ENCODE measurements at places on chromosomes 5 and 9.

GRCh38 chr9:83920469-83920926 lies 734 bp downstream of the KIF27 start:
- DNase-seq: no peak

DNA sequence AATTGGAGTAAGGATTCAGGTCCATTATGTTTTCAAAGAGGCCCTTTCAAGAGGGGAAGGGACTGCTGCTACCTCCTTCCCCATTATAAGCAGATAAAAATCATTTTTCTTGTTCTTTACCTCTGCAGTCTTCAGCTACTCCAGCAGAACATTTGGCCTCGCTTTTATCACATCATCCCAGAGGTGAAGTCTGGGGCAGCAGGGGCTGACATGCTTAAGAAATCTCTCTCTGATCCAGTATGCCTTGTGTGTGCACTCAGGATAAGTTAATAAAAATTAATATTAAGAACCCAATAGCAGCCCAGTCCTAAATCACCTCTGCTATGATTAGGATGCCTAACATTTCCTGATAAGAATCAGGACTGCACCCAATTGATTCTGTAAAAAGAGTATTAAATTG lies 306.9 kb upstream of the NREP start:
- DNase-seq: no peak

DNA sequence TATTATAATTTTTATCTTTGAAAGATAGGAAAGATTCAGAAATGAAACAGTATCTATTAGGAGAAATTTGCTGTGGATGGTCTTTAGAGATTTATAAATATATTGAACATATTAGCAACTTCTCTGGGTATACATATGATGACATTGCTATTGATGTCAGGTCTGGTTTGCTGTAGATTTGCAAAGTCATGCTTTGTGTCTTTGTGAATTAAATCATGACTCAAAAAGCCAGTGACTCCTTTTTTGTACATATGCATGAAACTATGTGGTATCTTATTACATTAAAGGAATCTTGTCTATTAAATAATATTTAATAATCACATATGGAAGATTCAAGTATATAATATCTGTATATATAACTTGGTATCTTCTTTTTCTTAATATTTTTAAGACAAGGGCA lies 141.9 kb downstream of the ST8SIA4 start:
- DNase-seq: peak; percentile 45

- DNase-seq: no peak
These were observed 33.4 kb downstream of the PRRC1 start for GRCh38 chr5:127550652-127551409.

GRCh38 chr9:114462791-114463190 lies 42.5 kb downstream of the WHRN start:
- no peak for DNase-seq

- no peak for DNase-seq
These were observed 800 bp upstream of the KCNN2 start for GRCh38 chr5:114360816-114361723.

- DNase-seq: peak; percentile 61
These were observed 9.1 kb downstream of the PDCL start for GRCh38 chr9:122819326-122819725.

DNA sequence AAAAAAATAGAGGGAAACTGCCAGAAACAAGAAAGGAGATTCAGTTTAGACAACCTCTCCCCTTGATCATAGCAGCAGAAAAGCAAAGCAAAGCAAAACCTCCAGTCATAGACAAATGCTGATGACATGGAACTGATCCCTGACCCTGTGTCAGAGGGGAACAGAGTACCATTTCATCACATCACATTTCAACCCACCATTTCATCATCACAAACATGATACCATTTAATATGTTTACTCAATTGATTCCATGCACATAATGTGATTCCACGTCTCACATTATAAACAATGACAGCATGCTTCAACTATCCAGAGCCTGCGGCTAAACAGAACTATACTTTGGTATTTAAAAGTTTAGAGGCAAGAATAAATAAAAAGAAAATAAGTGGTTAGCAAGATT lies 28.7 kb upstream of the ACOT12 start:
- DNase-seq: peak; percentile 72

GRCh38 chr5:56791396-56791795 lies 24.0 kb upstream of the MAP3K1 start:
- DNase-seq: no peak

DNA sequence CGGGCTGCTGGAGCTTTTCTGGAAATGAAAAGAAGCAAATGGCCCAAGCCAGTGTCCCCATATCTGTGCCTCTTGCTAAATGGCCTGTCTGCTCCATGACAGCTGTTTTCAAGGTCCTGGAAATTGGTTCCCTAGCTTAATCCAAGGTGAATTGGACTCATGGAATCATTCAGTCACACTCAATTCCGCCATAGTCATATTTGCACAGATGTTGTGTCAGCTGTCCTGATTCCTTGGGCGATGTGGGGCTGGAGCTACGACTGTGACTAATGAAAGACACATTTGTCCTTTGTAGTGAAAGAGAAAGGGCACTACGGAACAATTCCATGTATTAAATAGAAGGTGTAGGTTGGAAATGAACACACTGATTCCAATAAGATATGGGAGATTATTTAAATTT lies 102.9 kb upstream of the MEGF10 start:
- no peak for DNase-seq

DNA sequence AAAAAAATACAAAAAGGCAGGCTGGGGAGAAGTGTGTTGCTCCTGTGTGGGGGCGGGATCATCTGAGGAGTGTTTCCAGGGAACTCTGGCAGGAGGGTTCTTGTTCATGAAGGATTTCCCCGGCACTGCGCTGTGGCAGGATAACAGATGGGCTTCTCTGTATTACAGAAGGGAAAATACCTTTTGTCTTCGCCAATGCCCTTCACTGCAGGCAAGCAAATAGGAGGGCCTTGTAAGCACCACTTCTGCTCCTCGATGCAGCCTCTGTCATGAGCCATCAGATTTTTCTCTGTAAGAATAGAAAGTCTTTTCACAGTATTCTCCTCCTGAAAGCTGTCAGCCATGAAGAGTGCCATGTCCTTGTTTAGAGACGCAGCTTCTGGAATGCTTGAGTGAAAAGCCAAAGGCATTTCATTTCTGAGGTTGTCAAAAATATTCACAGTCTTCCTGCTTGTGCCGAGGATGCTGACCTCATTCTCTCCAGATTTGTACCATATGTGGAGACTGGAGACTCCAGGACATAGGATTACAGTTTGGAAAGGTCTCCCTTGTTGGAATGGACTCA lies 294.0 kb downstream of the YTHDC2 start:
- no peak for DNase-seq

GRCh38 chr5:159441441-159441840 lies 111.2 kb upstream of the IL12B start:
- no peak for DNase-seq

DNA sequence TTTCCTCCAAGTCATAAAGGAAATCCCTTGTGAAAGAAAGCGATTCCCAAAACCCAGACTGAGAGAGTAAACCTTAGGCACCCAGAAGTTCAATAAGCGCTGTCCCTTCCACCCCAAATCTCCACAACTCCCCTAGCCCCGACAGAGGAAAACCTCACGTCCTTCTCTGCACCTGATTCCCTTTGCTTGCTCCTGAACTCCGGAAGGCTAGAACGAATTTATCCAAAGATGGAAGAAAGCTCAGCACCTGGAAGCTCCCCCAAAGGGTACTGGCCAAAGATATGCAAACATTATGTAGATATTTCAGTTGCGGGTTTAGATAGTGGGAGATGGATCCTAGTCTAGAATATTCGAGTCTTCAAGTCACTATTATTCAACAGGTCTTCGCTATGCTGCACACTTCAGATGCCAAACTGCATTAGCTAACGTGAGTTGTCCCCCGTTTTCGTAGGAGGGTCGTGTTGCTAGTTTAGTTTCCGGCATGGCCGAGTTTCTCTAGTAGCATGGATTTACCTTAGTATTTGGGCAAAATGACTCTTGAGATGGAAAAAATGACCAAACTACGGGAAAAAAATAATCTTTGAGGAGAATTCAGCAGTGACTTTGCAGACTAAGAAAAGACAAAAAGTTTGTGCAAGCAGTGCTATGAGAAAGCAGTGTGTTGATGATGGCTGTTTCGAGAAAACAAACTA lies 27.7 kb downstream of the NR2F1 start:
- no peak for DNase-seq

Measured in brain microvascular endothelial cell (primary cell).